ENCODE measurements at places on chromosomes 1 and 21.

DNA sequence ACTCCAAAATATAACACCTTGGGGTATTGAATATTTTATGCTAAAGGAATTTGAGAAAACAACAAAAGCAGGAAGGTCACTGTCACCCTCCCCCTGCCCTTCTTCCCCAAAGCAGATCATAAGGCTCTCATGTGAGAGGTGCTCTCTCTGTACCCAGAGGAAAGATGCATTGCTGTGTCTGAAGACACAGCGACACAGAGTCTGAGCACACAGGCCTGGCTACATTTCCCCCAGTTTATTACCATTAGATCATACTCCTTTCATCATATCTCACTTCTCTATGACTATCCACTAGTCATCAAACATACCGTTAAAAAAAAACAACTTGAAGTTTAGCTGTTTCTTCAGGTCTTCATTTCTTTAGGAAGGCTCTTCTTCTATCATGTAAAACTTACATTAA, 127.1 kb downstream of the PPIAL4G start:
- no peak for DNase-seq

GRCh38 chr1:203287109-203287893, 18.0 kb upstream of the BTG2 start:
- peak; percentile 64 for DNase-seq

DNA sequence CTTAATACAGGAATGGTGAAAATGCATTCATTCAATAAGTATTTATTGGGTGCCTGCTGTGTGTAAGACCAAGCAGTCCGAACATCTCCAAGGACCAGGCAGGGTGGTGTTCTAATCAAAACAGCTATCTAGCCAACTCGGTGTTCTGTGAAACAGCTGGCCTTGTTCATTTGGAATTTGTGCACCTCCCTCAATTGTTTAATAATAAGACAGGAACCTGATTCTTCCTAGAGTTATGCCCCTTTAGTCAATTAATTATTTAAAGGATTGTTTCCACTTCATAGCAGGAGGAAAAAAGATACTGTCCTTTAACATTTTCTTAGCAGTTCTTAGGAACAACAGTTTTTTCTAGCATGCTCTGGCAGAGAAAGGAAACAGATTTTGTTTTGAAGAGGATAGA, 30.4 kb downstream of the S100A10 start:
- no peak for DNase-seq

DNA sequence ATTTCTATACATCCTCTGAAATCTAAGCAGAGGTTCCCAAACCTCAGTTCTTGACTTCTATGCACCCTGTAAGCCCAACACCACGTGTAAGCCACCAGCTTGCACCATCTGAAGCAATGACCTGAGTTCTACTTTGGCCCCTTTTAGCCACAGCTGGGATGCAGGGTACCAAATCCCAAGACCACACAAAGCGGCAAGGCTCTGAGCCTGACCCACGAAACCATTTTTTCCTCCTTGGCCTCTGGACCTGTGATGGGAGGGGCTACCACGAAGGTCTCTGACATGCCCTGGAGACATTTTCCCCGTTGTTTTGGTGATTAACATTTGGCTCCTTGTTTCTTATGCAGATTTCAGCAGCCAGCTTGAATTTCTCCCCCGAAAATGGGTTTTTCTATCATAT, 38.8 kb downstream of the STXBP3 start:
- DNase-seq: no peak

DNA sequence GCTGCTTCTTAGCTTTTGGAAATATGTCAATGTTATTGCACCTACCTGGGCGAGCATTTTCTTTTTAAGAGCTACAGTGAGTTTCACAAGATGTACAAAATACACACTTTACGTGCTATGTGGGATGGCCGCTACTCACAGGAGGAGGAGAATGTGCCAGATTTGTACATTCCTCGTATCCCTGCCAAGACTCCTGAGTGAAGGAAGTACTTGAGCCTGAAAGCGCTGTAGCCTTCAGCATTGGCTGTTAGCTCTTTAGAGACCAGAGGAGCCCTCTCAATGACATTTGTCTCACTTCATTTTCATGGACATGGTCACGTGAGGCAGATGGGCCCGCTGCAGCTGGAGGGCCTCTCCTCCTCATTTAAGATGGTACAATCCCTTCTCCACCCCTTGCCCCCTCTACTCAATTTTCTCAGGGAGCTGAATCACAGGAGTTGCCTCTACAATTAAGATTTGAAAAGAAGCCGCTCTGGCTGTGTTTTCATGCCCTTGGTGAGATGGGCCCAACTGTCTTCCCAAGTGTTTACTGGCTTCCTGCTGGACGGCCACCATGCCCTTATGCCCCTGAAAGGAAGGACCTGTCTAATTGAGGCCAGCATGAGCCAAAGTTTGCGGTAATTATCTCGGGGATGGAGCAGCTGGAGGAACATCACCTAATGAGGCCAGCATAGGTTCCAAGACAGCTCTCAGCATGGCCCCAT, 442.6 kb downstream of the PRDM2 start:
- DNase-seq: no peak

DNA sequence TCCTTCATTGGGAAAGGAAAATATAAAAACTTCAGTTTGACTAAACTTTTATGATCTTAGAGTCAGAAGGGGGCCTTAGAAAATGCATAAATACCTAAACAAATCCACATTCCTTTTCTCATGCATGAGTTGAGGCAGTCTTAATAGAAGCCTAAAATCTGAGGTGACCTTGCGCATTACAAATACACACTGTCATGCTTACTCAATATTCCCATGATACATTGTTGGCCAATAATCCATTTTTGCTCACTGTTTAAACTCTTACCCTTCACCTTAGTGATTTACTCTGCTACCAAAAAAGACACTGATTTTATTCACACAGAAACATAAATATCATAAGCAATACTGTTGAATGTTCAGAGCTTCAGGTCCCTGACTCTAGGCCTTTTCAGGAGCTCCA, 19.1 kb upstream of the TMCO1 start:
- DNase-seq: no peak

GRCh38 chr1:3570066-3570986, 41.0 kb downstream of the MEGF6 start:
- no peak for DNase-seq

- no peak for DNase-seq
These were observed 25.2 kb downstream of the NKAIN1 start for GRCh38 chr1:31214316-31215064.

GRCh38 chr1:39102537-39103327, 76.6 kb downstream of the NDUFS5 start:
- DNase-seq: no peak

- no peak for DNase-seq
These were observed 334.5 kb downstream of the NUF2 start for GRCh38 chr1:163656095-163656759.

GRCh38 chr1:181021811-181022434, 747 bp downstream of the STX6 start:
- peak; percentile 75 for DNase-seq

- DNase-seq: no peak
These were observed 107.6 kb downstream of the BCAR3 start for GRCh38 chr1:93573940-93574469.

- no peak for DNase-seq
These were observed 545.2 kb downstream of the MRPL39 start for GRCh38 chr21:25062061-25062460.

DNA sequence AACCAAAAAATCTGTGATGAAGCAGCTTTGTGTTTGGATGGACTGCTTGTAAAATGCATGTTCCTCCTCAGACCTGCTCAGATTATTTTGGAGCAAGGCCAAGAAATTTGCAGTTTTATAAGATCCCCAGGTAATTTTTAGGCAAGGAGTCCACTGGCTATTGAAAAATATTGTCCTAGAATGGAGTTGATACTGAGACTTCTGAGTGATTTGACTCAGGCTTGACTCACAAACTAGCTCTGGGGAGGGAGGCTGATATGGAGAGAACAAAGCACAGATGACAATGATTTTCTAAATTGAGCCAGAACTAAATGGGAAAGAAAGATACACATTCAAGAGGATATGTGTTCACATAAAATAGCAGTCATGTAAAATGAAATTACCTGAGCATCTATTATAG, 36.7 kb downstream of the AGL start:
- DNase-seq: no peak

- DNase-seq: no peak
These were observed 475.0 kb downstream of the MATN1 start for GRCh38 chr1:30248373-30248772.

DNA sequence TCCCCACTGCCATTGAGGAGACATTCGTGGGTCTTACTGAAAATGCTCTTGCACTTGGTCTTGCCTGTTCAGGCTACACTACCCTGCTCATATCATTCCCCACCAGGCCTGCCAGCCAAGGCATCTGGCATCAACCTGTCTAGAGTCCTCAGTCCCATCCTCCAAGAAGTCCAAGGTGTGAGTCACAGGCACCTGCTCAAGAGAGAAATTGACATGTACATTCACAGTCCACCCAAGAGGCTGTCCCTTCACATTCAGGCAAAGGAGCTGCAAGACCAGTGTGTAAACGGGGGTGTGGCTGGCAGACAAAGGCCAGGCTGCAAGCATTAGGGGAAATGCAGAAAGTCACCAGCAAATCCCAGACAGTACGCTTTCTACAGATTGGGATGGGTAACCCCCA, 13.1 kb upstream of the PLA2G2C start:
- no peak for DNase-seq

DNA sequence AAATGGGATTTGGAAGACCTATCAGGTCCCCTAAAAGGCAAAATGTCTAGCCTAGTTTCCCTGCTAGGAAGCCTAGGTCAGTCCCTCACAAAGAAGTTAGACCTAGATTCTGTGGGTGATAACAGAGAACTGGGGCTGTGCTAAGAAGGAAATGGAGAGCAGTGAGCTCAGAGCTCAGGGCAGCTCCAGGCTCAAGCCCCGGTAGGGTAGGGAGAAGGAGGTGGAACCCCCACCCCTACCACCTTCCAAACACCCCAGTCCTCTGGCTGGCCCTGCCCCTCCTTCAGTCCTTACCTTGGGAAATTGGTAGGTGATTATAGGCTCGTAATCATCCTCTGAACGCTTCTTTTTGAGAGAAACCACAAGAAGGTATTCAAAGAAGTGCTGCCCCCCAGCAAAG, 1.1 kb downstream of the DENND2D start:
- no peak for DNase-seq

DNA sequence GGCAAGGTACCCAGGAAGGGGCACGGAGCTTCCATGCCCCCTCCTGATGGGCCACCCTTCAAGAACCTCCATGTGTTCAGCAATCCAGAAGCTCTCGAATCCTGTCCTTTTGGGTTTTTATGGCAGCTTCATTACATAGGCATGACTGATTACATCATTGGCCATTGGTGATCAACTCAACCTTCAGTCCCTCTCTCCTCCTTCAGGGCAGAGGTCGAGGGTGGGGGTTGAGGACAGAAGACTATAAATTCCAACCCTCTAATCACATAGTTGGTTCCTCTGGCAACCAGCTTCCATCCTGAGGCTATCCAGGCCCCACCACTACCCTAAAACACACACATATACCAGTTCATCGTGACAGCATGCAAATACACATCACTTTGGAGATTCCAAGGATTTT, 135.7 kb downstream of the ZNF281 start:
- no peak for DNase-seq

DNA sequence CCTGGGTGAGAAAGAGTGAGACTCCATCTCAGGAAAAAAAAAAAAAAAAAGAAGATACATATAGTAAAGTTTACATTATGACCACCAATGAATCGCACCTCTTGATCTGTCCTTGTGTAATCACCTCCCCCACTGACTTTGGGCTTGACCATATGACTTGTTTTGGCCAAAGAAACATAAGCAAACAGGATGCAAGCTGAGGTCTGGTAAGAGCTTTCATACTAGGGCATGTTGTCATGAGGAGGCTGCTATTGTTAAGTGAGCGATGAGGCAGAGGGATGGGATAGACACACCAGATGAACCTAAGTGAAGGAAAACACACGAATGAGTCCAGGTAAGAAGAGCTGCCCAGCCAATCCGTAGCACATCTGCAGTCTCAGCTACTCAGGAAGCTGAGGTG, 10.7 kb downstream of the ENAH start:
- DNase-seq: no peak

DNA sequence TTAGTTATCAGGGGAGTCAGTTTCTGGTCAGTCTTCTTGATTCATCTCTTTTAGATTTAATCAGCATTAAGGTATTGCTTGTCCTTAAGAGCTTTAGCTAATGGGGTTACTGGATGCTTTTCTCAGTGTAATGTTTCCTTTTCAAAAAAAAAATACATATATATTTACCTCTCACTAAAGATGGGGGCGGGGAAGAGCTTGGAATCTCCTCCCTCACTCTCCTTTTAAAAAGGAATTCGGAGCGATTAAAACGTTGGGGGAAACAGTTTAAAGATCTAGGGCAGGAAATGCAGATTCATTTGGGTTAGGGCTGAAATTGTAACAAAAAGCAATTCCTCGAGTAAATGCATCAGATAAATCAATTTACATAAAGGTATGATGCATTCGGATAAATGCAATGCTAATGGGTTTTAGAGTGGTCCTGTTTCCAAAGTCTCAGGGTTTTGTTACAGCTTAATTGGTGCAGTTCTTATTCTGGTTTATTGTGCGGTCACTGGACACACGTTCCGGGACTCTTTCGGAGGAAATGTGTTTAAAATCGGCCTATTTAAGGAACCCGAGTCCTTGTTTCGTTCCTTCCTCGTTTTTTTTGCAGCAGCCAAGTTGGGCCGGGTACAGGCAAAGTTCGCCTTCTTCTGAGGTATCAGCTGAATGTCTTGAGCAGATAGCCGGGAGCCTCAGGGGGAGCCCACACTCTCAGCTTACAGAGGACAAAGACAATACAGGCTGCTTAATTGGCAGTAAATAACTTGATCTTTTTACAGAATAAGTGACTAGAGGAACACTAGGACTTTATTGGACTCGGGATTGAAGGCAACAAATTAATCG, 1.6 kb downstream of the LMO4 start:
- peak; percentile 1 for DNase-seq

GRCh38 chr21:14557413-14557812, 11.3 kb upstream of the SAMSN1 start:
- no peak for DNase-seq

- no peak for DNase-seq
These were observed 2.0 kb downstream of the INPP5B start for GRCh38 chr1:37944816-37945215.

GRCh38 chr21:44753357-44753756, 42.0 kb upstream of the TSPEAR start:
- DNase-seq: no peak

DNA sequence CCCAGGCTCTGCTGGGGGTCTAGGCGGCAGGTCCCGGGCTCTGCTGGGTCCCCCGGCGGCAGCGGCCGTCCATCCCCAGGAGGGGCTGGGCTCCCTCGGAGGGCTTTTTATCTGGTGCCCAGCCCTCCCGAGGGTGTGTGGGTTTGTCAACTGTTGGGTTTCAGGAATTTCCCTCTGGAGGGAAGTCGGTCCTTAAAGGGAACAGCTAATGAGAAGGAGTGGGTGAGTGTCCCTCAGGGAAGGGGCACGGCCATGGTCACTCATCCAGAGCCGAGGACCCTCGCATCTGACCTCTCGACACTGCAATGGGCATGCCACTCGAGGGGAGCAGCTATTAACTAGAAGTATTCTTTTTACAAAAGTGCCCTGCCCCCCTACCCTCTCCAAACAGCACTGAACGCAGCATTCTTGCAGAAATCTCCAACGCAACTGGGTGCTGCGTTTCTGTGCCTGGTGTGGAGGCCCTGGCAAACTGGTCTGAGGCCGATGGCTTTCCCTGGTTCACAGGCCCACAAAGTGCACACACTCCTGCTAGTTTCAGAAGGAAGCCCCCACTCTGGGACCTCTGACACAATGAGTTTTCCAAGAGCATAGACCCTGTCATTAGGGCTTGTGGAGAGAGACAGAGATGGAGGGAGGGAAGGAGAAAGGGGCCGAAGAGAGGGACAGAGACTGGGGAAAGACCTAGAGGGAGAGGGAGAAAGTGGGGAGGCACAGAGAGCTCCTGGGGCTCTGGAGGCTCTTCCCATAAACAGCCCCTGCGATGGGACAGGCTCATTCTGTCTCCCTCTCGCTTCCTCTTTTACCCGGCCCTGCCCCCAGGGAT, 1.0 kb upstream of the TSPEAR start:
- no peak for DNase-seq
